Bronchial epithelial cell (primary cell): ENCODE measurements at places on chromosomes 12 and 14.
A peak's percentile ranks its signal among the peaks of the same experiment; 100 is the strongest.

- DNase-seq: no peak
Measured at GRCh38 chr12:23063206-23063605, 438.2 kb downstream of the ETNK1 start.

DNA sequence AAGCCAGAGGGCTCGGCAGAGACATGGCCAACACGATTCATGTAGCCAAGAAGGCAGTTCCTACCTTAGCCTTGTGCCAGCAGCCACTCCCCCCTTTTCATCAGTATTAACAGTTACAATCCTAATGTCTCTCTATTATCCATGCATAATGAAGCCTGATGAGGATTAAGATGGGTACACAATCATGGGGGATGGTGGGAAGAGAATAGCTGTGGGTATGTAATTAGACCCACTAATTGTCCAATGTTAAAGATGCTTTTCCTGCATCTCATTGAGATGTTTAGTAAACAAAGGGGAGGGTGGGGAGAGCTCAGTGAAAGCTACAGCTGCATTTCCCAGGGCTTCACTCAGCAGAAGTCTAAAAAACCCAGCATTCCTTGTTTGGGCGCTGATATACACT, 70.4 kb upstream of the CMKLR1 start:
- no peak for DNase-seq

DNA sequence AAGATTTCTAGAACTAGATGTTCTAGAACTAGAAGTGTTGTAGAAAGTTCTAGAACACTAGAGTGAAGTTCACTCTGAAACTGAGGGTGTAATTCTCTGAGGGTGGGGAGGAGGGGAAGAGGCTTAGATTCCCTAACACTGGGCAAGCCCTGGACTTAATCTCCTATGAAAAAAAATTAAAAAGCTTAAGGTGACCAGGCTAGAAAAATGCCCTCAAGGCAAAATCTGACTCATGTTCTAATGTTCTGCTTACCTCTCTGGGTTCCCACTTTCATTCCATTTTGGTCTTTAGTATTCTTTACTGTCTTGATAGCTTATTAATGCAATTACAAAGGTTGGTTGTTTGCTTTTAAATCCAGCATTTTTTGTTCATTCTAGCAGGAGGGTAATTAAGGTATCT, 101.5 kb downstream of the KICS2 start:
- DNase-seq: peak; percentile 84

DNA sequence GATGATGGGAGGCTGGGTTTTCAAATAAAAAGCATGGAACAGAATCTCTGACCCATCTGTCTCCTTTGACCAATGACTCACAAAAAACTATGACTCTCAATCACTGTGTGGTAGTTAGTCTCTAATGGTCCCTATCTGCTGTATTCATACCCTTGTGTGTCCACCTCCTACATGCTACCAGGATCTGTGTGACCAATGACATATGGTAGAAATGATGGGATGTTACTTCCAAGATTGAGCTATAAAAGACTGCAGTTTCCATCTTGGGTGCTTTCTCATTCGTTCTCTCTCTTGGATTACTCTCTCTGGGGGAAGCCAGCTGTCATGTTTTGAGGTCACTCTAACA, 144.7 kb upstream of the BTG1 start:
- no peak for DNase-seq

DNA sequence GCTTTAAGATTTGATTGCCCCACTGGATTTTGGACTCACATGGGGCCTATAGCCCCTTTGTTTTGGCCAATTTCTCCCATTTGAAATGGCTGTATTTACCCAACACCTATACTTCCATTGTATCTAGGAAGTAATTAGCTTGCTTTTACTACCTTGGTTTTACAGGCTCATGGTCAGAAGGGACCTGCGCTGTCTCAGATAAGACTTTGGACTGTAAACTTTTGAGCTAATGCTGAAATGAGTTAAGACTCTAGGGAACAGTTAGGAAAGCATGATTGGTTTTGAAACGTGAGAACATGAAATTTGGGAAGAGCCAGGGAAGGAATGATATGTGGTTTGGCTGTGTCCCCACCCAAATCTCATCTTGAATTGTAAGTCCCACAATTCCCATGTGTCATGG, 419.0 kb upstream of the TMPO start:
- no peak for DNase-seq

DNA sequence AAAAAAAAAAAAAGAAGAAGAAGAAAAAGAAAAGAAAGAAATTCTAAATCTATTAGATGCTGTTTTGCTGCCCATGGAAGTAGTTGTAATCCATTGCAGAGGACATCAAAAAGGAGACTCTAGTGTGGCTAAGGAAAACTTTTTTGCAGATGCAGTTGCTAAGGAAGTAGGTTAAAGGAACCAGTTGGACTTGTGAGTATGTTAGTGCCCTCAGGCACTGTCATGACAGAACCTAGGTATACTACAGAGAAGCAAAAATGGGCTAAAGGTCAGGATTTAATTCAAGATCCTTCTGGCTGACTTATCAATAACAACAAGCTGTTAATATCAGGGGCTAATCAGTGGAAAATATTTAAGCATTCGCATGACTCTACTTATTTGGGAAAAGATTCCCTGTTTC, 1571.6 kb upstream of the FLRT2 start:
- peak; percentile 8 for DNase-seq

- no peak for DNase-seq
Measured at GRCh38 chr14:34741840-34742239, 27.4 kb upstream of the CFL2 start.

- DNase-seq: no peak
Measured at GRCh38 chr14:102171173-102172020, 31.7 kb downstream of the WDR20 start.
